ENCODE measurements at places on chromosomes 2 and 18.

DNA sequence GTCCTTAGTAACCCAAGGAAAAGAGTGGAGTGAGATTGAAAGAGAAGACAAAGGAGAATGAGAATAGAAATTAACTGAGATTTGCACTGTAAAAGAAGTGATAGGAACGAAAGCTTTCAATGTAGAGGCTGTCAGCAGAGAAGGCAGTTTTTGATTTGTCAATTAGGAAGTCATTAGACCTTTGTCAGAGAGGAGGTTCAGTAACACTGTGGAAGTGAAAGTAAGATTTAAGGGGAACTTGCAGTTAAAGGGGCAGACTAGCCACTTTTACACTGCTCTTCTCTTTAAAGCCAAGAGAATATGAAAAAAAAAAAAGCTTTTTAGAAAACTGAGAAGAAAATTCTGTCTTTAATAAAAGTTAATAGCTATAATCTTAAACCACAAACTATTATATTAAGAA is 11.5 kb upstream of the KYNU start:
- DNase-seq = no peak

DNA sequence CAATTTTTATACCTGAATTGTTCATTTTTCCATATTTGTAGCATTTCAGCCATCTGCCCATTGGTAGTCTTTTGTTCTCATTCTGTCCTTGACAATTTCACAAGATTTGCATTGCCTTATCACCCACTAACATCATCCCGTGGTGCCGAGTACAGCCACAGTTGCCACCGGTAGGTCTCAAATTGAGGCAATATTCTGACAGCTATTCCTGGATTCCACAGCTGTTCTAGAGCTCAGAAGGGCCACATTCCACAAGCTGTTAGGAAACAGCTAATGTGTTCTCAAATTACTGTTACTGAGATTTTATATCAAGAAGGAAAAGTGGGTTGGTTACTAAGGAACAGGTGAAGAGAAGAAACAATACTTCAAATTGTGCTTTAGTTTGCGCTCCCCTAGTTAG is 178.8 kb downstream of the RPRM start:
- DNase-seq = no peak

GRCh38 chr2:162840598-162841246 is 2.2 kb upstream of the KCNH7 start:
- DNase-seq = no peak

DNA sequence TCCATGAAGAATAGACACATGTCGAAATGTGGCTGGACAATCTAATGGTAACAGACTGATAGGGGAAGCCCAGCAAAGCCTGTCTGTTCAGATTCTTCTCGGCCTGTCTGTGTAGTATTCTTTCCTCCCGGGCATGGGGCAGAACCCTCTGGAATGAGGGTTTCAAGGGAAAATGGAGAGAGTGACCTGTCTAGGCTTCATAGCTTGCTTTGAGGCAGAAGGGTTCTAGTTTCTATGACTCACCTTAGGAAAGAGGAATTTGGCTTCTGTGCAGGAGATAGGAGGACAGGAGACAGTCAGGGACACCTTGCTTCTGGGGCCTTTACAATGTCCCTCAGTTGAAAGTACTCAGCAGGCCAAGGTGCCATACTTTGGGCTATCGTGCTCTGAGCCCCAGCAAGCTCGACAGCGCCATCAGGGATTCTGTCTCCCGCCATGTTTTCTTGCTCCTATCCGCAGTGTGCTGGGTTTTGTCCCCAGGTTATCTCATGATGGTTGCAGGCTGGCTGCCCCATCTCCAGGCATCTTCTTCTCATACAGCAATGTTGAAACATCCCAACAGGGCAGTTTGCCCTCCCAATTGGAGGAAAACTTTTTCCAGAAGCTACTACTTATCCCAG is 74.7 kb upstream of the TLK1 start:
- no peak for DNase-seq

DNA sequence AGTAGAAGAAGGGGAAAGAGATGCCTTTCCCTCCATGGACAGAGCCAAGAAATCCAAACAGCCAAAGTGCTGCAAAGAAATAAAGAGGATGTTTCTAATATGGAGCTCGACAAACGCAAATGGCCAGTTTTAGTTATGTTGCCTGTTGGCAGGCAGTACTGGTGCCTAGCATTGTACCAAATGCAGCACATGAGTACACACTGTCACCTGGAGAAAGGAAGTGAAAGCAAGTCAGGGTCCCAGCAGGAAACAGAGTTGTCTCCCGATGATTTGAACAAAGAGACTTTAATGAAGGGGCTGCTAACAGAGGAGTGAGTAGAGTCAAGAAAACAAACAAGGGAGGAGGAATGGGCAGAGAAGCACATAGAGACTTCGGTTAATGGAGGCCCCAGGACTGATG is 623.0 kb downstream of the BCL11A start:
- no peak for DNase-seq

- no peak for DNase-seq
Measured at GRCh38 chr2:10905006-10905861, 6.5 kb upstream of the KCNF1 start.

DNA sequence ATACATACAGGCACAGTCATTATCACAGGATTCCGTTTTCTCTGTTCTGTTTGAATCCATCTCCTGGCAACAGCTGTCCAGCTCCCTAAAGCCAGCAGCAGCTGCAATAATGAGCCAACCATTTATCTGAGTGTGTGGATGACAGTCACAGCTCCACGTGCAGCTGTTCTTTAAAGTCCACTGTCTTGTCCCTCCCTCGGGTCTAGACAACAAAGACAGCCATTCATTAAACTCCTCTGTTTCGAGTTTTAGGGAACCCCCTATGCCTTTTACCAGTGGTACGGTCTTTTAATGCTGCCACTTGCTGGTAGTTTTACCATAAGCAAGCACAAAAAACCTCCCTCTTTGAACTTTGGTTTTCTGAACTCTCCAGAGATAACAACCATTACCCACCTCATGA is 16.0 kb upstream of the MSGN1 start:
- DNase-seq = no peak
